ENCODE measurements at places on chromosomes 1 and 21.

- DNase-seq: no peak
These were observed 23.0 kb downstream of the RGS2 start for GRCh38 chr1:192831706-192832355.

DNA sequence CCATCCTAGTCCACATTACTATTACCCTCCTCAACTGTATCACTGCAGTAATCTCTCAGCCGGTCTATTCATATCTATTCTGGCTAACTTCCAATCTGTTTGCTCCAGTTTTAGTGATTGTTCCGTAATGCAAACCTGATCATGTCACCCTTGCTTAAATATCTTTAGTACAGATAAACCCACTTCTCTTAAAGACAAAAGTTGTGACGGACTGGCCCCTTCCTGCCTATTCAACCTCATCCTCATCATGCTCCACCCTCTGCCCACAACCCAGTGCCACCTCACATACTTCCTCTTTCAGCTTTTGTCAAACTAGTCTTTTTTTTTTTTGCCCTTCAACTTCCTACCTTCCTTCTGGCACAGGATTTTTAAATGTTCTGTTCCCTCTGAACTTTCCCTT lies 2.8 kb upstream of the C1orf162 start:
- DNase-seq: no peak

- no peak for DNase-seq
These were observed 243.7 kb downstream of the PBX1 start for GRCh38 chr1:164802529-164803282.

DNA sequence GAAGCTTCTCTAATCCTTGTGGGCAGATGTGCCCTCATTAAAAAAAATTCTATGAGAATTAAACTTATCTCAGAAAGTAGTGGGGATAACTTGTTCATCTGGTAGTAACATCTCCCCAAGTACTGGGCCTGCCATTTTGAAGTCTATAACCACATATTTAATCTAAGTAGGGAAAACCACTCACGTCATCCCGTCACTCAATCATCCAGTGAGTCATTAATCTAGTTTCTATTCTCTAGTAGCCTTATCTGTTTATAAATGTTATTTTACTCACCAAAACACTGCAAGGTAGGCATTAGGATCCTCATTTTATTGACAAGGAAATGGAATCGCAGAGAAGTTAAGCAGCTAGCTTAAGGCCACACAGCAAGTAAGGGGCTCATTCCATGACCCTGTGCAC lies 221.9 kb downstream of the ATG4C start:
- DNase-seq: no peak

GRCh38 chr21:41833497-41834115 lies 45.5 kb downstream of the PRDM15 start:
- no peak for DNase-seq

DNA sequence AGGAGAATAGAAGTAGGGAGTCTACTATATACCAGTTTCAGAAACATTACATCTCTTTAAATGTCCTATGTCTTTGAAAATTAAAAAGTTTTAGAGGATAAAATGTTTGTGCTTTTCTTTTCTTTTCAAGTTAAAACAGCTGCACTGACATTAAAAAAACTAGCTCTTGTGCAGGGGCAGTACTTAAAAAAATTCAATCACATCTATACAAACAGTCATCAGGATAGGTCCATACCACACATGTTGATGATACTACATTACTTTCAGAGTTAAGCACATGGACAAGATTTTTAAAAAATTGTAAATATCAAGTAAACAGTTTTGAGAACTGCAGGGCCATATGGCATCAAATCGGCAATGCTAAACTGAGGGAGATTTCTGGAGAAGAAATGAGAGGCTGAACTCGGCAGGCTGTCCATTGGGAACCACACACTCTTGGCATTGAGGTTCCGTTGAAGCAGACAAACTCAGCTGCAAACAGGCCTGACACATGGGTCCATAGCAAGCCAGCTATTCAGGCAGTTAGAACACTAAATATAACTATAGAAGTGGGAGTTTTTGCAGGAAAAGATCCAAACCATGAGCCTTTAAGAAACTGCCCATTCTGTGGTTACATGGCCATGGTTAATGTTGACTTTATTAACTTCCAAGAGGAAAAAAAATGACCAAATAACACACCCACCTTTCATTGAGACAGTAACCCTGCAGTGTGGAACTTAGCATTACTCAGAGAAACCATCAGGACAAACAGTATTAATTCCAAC lies 84.5 kb upstream of the BCL10 start:
- DNase-seq: no peak

DNA sequence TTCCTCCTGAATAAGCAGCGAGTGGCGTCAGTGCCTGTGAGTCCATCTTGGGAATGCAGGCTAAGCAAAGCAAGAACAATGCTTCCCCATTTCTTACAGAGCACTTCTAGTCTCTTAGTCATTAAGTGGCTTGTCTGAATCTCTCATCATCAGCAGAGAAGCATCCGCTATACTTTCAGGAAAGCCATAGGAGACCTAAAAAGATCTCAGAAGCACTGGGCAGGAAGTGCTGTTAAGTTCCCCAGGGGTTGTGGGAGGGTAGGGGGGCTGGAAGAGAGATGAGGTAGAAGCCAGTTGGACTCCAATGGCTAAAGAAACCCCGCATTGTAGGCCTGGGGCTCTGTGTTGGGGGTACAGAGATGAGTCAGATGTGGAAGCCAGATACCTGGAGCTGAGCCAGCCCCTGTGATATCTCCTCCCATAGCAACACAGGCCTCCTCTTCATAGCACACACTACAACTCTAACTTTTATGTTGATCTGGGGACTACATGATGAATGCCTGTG lies 44.9 kb downstream of the SYT6 start:
- DNase-seq: no peak

DNA sequence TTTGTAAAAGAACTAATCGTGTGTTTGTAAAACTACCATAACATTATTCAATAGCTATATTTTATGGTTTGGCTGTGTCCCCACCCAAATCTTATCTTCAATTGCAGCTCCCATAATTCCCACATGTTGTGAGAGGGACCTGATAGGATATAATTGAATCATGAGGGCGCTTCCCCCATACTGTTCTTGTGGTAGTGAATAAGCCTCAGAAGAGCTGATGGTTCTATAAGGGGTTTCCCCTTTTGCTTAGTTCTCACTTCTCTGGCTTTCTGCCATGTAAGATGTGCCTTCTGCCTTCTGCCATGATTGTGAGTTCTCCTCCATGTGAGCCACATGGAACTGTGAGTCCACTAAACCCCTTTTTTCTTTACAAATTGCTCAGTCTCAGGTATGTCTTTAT lies 1372.3 kb downstream of the AMY1C start:
- no peak for DNase-seq

DNA sequence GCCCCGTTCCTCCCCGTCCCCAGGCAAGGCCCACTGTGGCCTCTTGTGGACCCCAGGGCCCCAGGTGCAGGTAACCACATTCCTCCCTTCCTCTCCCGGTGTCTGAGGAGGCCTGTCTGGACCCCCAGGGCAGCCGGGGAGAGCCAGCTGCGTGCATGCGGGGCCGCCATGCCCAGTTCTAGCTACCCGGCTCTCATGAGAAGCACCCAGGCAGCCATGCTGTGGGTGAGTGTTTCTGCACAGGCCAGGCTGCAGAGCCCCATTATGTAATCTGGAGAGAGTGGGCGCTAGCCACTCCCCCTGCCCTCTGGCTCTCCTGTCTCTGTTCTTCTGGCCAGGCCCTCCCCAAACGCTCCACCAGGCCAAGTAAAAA lies 18.4 kb upstream of the PLEKHG5 start:
- DNase-seq: no peak

- DNase-seq: peak; percentile 58
These were observed 160.3 kb downstream of the ETS2 start for GRCh38 chr21:38965910-38966504.

GRCh38 chr21:36004441-36004840 lies 55.9 kb downstream of the SETD4 start:
- DNase-seq: no peak

DNA sequence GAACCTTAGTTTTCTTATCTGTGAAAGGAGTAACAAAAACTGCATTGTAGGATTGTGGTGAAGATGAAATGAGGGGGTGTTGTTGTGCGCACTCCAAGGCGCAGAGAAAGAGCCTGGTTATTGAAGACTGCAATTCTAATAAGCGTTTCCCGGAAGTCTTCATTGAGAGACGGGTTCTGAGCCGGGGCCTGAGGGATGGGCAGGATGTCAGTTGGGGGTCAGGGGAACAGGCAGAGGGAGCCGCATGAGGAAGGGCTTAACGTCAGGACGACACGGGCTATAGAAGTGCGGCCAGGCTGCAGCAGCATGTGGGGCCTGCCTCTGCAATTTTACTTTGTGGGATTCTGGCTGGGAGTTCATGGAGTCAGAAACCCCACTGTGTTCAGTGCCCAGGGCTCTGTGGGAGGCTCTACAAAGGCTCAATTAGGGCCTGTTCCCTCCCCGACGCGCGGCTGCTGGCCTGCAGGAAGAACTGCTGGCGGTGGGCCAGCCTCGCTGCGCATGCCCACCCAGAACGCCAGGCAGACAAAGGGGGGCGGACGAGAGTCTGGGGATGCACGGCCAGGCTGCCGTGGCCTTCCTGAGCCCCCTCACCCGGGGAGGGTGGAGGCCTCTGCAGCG lies 20.7 kb downstream of the TRIM62 start:
- peak; percentile 74 for DNase-seq

DNA sequence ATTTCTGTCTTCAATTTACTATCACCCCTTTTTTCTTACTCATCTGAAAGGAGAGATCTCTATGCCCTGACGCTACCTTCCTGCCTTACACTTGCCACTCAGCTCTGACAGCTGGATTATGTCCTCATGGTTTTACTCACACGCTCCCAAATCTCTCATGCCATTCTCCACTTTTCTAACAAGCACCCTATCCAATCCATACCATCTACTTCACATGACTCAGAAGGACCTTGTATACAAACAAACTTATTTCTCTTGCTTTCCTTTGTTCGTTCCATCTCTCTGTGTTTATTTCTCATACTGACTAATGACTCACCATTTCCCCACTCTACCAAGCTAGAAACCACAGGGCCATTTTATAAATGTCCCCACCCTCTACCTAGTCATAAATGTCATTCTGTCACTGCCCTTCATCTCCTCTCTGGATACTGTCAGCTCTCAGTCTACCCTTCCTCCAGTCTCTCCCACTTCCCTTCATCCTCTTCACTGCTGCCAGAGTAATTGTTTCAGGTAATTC lies 87.3 kb downstream of the USP24 start:
- DNase-seq: no peak

- no peak for DNase-seq
These were observed 136.9 kb upstream of the ERRFI1 start for GRCh38 chr1:8163039-8163438.

- no peak for DNase-seq
These were observed 74.3 kb downstream of the CEP350 start for GRCh38 chr1:180028864-180029263.

DNA sequence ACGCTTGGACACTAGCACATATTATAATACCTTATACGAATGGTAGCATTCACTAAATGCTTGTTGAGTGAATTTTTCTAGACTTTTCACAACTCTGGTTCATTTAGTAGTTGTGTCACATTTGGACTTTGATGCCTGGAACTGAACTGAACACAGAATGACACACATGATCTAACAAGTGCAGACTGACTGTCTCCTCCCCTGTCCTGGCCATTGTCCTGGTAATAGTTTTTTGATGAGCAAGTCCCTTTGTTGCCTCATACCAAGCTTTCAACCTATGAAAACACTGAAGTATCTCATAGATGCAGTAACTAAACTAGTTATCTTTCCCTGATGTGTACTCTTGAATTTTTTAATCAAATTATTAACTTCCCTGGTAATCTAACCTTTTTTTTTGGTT lies 66.4 kb downstream of the LRRC8D start:
- no peak for DNase-seq

DNA sequence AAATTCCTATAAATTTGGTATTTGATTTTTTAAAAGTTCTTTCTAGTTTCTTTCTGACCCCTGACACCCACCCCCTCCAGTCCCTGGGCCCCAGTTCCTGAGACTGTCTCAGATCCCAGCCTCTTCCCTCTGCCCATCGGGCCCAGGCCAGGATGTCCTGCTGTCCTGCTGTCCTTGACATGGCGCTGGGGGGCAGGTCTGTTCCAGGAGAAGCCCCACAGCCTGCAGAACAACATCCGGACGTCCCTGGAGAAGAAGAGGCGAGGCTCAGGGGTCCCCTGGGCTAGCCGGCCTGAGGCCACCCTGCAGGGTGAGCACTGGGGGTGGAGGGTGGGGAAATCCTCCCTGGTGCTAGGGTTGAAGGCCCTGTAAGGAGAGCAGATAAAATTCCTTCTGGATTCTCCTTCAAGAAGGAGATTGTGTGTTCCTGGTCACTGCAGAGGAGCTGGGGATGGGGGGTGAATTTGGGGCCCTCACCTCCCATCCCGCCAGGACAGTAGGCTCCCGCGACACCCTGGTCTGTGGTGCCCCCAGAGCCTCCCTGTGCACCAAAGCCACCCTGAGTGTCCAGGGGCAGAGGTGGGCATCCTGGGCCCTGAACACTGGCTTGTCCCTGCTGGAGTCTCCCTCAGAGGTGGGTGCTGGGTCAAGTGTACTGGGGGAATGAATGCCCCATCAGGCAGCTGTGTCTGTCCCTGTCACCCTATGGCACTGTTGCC lies 45.0 kb downstream of the DISP3 start:
- no peak for DNase-seq

DNA sequence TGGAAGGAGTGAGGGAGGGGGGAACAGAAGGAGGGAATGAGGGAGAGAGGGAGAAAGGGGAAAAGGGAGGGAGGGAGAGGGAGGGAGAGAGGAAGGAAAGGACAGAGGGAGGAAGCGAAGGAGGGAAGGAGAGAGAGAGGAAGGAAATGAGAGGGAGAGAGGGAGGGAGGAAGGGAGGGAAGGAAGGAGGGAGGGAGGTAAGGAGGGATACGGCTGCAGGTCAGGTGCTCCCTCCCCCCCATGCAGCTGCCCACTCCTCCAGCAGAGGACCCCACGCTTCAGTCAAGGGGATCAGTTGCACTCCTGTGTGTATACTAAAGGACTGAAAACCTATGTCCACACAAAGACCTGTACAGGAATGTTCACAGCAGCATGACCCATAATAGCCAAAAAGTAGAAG lies 54.8 kb downstream of the CLSTN1 start:
- DNase-seq: no peak

GRCh38 chr1:198649968-198650338 lies 11.1 kb downstream of the PTPRC start:
- no peak for DNase-seq

DNA sequence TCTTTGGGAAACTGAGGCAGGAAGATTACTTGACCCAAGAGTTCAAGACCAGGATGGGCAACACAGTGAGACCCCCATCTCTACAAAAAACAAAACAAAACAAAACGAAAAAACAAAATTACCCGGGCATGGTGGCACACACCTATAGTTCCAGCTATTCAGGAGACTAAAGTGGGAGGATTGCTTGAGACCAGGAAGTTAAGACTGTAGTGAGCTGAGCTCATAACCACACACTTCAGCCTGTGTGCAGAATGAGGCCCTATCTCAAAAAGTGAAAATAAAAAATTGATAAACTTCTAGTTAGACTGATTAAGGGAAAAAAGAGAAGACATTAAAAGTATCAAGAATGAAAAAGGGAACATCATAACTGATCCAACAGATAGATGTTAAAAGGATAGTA lies 154.0 kb downstream of the RHOU start:
- no peak for DNase-seq

Data from right kidney (tissue), 9 donors.